Esophagus squamous epithelium (tissue), 5 donors: ENCODE measurements at places on chromosomes 3 and 15.

DNA sequence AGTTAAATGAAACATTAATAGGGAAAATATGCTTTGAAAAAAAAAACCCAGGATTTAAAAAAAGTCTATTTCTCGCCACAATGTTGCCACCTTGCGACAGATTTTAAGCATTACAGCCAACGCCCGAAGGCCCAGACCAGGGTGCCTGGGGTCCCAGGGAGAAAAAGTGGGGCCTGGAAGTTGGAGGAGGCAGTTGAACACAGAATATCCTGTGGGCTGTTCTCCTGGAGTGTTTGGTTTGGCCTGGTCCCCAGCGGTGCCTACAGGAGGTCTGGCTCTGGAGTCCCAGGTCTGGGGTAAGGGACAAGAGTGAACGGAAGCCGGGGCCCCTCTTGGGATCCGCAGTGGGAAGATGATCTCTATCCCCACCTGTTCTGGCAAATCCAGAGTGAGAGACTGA lies 3.4 kb downstream of the RNU6-1 start:
- no peak for DNase-seq

GRCh38 chr3:171977860-171978259 lies 61.5 kb upstream of the FNDC3B start:
- DNase-seq, result no peak

DNA sequence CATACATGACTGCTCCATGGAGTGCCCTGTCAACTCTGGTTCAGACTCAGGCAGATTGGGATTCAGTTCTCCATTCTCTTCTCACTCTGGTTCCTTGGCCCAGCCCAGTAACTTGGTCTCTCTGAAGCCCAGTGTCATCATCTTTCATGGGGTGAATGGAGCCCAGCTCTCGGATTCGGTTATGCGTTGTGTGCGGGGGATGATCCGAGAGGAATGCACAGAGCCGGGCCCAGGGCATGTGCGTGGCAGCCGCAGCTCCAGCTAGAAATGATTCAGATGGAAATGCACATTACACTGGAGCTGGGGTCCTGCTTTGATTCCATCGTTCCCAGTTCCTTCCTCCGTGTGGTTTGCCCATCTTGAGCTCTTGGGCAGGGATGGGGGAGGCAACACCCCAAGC lies 189.4 kb downstream of the FEZF2 start:
- no peak for DNase-seq

- no peak for DNase-seq
These were observed 214.8 kb downstream of the FMN1 start for GRCh38 chr15:32979710-32980109.

GRCh38 chr15:82641129-82641798 lies 5.9 kb downstream of the CPEB1 start:
- DNase-seq, result no peak
